AG04450 (cell line): ENCODE measurements at places on chromosomes 2 and 18.

GRCh38 chr2:88657131-88657530, 29.9 kb upstream of the EIF2AK3 start:
- no peak for DNase-seq

GRCh38 chr2:191686066-191686465, 8.1 kb downstream of the NABP1 start:
- DNase-seq, result no peak

DNA sequence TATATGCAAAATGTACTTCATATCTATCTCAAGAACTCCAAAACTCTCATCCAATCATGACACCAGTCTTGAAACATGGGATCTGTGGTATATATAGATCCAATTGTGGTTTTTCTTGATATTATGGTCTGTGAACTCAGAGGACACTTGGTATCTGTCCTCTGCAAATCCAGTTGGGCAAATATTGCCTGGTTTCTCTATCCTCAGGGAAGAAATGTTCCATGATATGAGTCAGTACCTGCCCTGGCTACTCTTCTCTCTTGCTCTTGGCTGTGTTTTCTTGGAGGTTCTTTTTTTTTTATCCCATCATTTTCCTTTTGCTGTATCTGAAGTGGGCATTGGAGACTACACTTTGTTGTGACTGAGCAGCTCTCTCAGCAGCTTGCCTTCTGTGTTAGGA, 10.9 kb downstream of the NBEAL1 start:
- no peak for DNase-seq

DNA sequence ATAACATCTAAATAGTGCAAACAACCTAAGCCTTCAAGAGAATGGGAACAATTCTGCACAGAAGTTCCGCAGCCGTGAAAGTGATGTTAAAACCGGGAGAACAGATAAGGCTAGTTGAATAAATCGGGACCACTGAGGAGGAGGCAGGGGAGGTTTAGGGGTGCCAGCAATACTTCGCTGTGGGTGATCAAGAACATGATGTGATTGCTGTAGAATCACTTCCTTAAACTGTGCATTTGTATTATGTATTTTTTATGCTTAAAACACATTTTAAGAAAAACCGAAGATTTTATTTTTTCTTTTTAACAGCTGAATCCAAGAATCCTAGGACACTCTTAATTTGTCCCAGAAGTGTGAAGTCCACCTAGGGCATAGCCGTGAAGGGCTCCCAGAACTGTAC, 33.6 kb downstream of the TTC32 start:
- no peak for DNase-seq

- no peak for DNase-seq
These were observed 131.2 kb downstream of the CERS6 start for GRCh38 chr2:168587307-168587706.

GRCh38 chr2:55923091-55923981, at the start of gene EFEMP1:
EFEMP1 (minus strand) TSS chr2:55923782; CDS start chr2:55922440, 1,342 bp downstream.
- DNase-seq, result no peak

DNA sequence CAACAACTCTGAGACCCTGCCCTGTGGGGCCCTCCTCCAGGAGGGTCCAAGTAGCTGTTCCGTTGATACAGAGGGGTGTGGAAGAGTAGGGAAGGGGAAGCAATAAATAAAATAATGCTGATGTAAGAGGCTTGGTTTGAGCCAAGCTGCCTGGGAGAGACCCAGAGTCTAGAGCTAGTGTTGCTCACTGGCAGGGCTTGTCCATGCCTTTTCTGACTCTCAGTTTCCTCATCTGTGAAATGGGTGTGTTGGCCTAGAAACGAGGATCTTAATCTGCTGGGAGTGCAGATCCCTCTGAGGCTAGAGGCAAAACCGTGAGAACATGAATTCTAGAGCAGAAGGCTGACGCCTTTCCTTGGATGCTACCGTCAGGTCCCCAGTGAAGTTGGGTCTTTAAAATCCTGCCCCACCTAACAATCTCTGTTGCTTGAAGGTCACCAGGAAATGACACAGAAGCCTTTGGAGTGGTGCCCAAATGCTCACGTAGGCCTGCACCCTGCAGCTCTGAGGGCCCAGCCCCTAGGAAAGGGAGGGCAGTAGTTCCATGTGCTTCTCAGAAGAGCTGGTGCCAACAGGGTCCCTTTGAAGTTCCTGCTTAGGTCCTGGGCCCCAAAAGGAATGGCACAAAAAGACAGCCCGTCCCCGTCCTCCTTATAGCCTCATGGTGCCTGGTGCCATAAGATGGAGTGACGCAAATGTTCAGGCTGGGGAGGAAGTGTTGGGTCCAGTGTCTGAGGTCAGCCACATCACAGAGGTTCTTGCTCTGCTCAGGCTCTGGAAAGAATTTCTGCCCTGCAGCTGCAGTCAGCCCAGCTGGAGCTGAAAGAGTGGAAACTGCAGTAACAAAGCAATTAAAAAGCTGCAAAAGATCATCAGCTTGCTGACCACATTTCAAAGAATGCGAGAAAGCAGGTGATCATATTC, 73.2 kb upstream of the SMAD2 start:
- DNase-seq, result no peak
